NCI-H524 (cell line): ENCODE measurements at places on chromosomes 3 and 15.

DNA sequence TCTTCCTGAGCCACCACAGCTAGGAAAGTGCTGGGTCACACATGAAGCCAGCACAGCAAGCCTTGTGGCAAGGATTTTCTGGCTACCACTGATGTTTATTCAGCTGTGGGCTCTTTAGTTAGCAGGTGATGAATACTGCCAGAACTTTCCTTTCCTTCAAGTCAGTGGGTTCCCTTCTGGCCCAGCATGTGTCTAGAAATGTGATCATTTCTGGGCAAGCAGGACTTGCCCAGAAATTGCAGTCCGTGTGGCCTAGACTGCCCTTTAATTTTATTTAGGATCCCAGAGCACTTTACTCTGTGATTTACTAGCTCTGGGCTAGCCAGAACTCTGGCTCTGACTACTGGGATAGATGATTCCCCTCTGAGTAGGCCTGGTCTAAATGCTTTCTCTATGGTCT is 397.5 kb downstream of the ZIC4 start:
- no peak for DNase-seq

- no peak for DNase-seq
These were observed 3.6 kb downstream of the ONECUT1 start for GRCh38 chr15:52786436-52787122.

DNA sequence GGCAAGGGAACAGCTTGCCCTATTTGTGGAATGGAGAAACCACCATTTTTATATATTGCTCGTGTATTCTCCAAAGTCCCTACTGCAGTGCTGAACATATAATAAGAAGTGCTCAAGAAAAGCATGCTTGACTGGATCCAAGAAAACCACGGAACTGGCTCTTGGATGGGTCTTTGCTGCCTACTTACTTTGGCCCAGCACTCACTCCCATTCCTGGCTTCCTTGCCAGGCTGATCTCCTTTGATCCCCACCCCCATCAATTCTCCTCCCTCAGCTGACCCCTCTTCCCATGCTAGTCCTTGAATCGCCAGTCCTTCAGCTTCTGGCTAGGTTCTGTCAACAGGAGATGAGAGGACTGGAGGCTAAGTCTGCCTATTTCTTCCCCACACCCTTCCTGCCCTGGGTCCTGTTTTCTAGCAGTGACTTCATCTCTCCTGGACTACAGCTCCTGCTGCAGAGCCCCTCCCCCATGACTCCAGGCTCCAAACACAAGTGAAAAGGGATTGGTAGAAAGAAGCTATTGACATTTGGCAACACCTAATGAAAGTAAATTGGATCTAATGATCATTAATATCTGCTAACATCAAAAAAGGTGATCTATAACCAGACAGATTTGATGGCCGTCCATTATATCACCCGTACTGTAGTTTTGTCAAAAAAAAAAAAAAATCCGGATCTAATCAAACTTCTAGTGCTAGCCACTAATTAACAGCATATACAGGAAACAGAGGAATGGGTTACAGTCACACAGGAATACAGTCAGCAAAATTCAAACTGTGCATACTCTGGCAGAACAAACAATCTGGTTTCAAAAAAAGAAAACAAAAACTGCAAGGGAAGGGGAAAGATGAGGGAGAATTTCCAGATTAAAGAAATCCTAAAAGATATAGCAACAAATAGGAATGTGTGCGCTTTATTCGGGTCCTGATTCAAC is 7.8 kb downstream of the FAM240A start:
- no peak for DNase-seq

DNA sequence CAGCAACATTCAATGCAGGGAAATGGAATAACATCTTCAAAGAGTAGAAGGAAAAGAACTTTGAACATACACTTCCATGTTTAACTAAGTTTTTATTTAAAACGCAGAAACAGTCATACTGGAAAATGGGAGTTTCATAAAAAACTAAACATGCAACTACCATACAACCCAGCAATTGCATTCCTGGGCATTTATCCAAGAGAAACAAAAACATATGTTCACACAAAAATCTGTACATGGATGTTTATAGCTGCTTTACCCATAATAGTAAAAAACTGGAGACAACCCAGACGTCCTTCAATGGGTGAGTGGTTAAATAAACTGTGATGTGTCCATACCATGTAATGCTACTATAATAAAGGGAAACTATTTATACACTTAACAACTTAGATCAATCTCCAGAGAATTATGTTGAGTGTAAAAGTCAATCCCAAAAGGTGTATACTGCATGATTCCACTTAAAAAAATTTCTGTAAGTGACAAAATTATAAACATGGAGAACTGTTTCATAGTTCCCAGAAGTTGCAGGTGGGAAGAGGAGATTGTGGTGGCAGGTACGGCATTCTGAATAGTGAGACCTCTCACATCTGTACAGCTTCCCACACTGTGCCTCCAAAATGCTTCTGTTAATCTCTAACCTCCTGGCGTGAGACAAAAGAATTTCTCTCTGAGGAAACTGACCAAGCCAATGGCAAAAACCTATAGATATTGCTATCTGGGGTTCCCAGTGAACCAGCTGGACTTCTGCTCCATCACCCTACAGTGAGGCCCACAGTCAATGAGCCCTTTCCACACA is 23.1 kb downstream of the ISG20 start:
- no peak for DNase-seq

- DNase-seq = no peak
These were observed 85.9 kb upstream of the CSPG5 start for GRCh38 chr3:47664519-47664918.

- no peak for DNase-seq
These were observed 159.7 kb upstream of the TBL1XR1 start for GRCh38 chr3:177356952-177357351.

GRCh38 chr3:187186801-187187421 is 10.4 kb upstream of the RTP1 start:
- DNase-seq = no peak

DNA sequence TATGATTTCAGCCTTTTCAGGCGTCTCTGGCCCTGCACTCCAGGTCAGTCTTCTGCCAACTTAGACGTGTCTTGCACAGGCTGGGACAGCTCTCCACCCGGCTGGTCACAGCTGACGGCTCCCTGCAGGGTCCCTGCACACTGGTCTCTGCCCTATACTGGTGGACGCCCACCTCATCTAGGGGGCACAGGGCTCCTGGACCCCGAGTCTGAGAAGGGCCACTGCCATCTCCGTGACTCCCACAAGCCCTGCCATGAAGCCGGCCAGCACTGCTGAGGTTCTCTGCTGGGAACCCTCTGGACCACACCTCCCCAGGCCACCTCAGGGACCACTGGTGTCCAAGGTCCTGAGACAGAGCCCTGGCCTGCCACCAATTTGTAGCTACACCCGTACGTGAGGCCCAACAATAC is 40.5 kb downstream of the CYFIP1 start:
- no peak for DNase-seq

DNA sequence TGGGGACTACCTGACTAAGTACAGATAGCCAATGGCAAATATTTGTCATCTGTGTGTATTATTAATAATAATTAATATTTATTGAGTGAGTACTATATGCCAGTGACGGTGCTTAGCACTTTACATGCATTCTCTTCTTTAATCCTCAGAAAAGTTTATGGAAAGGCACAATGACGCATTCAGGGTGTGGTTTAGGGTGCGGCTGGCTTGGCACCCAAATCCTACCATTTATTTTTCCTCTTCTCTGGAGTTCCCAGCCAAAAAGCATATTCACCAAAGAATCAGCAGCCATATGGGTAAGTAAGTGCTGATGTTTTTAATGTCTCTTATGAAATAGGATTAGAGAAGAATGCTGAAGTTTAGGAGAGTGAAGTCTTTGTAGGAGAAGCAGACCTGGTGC is 140.4 kb upstream of the TP63 start:
- no peak for DNase-seq

DNA sequence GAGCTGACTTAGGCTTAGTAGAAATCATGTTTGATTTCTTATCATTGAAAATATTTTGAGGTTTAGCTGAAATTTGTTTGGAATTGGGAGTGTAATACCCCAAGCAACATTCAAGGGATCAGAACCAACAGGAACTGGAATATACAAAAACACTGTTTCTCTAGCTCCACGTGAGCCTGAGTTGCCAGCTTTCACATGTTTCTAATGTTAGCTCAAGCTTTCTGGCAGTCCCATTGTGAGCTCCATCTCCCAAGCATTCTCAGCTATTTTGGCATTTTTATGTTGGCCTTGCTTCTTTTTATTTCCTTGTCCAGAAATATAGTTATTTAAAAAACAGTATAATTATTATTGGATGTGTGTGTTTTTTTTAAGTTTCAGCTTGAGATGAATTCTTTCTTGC is 427.1 kb upstream of the DPH6 start:
- DNase-seq = no peak

DNA sequence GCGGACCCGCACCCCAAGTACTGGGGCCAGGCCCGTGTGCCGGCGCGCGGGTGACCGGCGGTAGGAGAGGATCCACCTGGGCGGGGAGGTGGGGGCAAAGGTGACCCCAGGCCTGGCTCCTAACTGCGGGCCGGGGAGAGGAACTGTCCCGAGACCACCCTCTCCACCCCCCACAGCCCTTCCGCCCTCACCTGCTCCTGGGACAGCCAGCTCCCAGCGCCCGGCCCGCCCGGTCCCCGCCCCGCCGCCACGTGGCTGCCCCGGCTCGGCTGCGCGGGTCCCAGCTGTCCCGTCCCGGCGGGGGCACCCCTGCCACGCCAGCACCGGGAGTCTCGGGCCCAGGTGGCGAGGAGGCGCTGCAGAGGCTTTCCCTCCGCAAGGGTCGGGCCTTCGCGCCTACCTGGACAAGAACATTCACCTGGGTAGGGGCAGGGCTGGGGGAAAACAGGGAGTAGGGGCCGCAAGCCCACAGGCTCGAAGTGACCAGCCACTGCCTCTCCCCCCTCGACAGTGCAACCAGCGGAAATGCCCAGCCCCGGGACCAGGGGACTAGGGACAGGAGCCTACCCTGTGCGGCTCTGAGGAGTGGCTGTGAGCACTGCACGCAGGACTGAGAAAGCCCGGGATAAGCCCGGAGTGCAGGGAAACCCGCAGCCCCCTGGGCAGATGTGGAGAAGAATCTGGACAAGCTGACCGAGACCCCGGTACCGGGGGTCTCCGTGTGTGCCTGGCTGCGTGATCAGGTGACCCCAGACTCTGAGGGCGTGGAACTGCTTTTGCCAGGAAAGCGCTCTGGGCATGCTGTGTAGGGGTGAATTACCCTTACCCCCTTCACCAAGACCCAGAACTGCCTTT is at the start of gene SLC12A8:
SLC12A8 (minus strand) TSS at position 240 of the 855 bp plus-strand sequence. CDS start 1,399 bp downstream, outside the sequence.
- no peak for DNase-seq

DNA sequence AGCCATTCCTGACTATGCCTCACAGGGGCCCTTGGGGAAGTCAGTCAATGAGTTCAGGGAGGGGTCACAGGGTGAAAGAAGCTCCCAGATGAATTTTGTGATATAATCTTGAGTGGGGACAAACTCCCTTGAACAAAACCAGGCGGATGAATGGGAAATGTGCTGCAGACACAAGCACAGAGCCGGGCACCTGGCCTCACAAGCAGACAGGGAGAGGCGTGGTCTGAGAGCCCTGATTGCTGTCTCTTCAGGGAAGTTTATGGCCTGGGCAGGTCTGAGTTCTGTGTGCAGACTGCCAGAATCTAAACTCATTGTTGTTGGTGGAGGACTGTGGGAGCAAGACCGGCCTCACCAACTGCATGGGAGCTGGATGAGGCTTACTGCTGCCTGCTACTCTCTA is 591.8 kb downstream of the EPHA3 start:
- no peak for DNase-seq

- no peak for DNase-seq
These were observed 1.0 kb upstream of the ONECUT1 start for GRCh38 chr15:52790941-52791751.

- no peak for DNase-seq
These were observed 263.3 kb downstream of the ABHD5 start for GRCh38 chr3:43953814-43954692.

DNA sequence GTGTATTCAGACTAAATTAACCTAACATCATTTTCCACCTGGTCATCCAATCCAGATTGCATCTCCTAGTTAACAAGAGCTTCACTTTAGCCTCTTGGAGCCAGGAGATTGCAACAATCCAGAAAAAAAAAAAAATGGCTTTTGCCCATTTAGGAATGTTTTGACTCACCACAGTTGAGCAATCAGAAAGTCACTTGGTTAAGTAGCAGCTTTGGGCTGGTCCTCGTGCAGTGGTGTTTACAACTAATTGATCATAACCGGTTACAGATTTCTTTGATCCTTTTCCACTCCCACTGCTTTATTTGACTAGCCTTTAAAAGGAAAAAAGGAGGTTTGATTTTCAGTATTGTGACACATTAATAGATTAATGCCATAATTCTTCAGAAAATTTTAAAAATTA is 688.8 kb upstream of the CCDC54 start:
- no peak for DNase-seq

DNA sequence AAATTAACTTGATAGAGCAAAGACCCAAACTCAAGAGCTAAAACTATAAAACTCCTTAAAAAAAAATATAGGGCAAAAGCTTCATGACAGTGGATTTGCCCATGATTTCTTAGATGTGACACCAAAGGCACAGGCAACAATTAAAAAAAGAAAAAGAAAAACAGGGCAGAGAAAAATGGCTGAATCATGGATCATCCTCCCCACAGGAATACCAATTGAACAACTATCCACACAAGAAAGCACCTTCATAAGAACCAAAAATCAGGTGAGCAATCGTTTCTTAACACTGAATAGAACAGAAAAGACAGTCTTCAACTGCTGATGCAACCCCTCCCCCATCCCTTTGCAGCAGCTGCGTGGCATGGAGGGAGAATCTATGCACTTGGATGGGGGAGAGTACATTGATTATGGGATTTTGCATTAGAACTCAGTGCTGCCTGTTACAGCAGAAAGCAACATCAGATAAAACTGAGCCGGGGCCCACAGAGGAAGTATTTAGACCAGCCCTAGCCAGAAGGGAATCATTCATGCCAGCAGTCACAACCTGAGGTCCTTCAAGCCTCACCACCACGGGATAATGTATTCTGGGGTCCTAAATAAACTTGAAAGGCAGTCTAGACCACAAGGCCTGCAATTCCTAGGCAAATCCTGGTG is 15.7 kb downstream of the C3orf33 start:
- DNase-seq = no peak

- no peak for DNase-seq
These were observed 654.2 kb downstream of the NTRK3 start for GRCh38 chr15:87602371-87602770.

- peak; percentile 67 for DNase-seq
These were observed 127.5 kb upstream of the CD96 start for GRCh38 chr3:111414531-111414930.
